ENCODE measurements at places on chromosomes 5 and 9. TPM values are rescaled to one million over a fixed set of nuclear protein-coding genes. Genes with fewer than 3 reads are reported as not detected.

Gene CATSPER3
- polyA plus RNA-seq: 1.4 TPM

Gene SLCO6A1
- not detected for polyA plus RNA-seq

Gene ERGIC1
- 125 TPM for polyA plus RNA-seq

Gene S100Z
- 0.29 TPM for polyA plus RNA-seq

Gene WDR38
- 5.5 TPM for polyA plus RNA-seq

Gene IFNA13
- polyA plus RNA-seq: not detected

Gene IL3
- not detected for polyA plus RNA-seq

Gene FUBP3
- 63.0 TPM for polyA plus RNA-seq

Gene GABRA6
- not detected for polyA plus RNA-seq

Gene TMEM252
- 2.5 TPM for polyA plus RNA-seq

GRCh38 chr5:174292348-174292747 is 246.8 kb downstream of the NSG2 start:
- no peak for DNase-seq

GRCh38 chr5:158606233-158606632 is 493.5 kb downstream of the EBF1 start:
- no peak for DNase-seq

DNA sequence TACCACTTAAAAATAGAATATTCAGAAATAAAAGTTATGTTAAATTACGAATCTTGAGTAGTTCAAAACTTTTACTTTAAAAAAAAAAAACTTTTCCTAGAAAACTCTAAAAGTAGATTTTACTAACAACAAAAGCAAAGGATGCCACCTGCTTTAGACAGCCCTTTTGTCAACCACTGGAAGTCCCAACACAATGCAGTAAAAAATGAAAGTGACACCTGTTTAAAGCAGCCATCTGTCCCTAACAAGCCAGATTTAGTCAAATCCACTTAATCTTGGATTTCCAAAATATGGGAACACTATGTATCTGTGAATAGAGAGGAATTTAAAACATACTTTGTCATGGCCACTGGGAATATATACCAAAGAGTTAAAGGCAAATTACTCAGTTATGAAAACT is 3.8 kb downstream of the RFX3 start:
- no peak for DNase-seq

DNA sequence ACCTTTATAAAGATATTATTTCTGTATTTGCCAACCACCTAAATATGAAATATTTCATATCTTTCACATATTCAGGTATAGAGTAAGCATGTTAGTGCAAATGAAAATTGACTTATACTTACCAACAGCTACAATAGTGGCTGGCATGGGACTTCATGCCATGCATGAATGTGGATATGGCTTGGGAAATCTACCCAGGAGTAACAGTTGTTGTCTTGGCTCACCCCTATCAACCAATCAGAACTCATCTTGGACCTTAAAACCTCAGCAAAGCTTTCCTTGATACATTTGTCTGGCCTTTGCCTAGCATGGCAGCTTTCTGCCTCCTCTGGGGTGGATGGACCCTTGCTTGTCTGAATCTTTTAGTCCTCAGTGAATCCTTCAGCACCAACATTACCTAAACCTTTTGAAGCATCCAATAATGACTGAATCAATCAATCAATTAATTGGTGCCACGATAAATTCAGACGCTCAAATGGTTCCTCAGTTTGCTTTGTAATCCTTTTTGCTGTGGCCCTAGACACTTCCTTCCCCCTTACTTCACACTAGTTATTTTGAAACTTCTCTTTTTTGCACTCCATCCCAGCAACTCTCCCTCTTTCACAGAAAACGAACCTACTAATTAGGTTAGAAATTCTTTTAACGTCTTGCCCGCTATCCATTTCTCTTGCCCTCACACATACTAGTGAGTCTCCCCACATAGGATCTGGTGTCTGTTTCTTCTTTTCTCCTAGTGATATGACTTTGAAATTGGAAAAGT is 132.3 kb upstream of the ZNF608 start:
- DNase-seq: no peak

- no peak for DNase-seq
These were observed 77.8 kb downstream of the ERBIN start for GRCh38 chr5:66004216-66004615.

GRCh38 chr5:77170-77501 is 14.8 kb upstream of the PLEKHG4B start:
- no peak for DNase-seq

GRCh38 chr5:76450054-76450453 is 47.0 kb downstream of the IQGAP2 start:
- no peak for DNase-seq

GRCh38 chr9:105700668-105701067 is 6.3 kb downstream of the TMEM38B start:
- no peak for DNase-seq

DNA sequence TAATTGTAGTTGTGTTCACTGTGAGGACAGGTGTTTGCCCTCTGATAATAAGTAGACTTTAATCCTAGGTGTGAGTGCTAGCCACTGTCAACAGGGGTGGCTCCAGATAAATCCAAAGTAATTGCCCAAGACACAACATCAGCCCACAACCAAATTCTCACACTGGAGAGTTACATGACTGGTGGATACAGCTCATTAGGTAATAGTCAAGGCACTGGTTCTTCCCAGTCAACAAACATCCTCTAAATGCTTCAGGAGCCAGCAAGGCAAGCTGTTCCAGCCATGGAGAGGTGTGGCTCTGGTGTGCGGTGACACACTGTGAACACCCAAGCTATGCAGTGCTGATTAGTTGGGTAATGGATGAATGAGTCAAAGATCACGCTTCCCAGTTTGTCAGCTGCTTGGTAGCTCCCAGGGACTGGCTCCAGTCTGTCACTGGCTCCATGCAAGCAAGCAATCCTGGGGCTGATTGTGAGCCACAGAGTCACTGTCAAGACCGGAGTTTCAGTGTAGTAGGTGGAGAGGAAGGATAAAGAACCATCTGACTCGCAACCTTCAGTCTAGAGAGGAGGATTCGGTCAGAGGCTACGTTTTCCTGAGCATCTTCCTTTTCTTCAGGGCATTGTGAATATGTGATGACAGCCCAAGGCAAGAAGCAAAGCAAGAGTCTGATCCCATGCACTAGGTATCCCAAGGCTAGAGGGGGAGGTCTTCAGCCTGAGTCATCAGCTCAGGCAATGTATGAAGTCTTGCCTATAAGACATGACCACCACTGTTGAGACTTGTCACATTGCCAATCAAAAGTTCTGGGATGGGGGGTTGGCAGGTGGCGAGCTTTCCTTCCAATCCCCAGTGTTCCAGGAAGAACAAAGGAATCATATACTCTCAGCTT is 63.1 kb downstream of the UGCG start:
- DNase-seq: peak; percentile 56

- DNase-seq: no peak
These were observed 3.5 kb downstream of the FOXB2 start for GRCh38 chr9:77022783-77023440.

DNA sequence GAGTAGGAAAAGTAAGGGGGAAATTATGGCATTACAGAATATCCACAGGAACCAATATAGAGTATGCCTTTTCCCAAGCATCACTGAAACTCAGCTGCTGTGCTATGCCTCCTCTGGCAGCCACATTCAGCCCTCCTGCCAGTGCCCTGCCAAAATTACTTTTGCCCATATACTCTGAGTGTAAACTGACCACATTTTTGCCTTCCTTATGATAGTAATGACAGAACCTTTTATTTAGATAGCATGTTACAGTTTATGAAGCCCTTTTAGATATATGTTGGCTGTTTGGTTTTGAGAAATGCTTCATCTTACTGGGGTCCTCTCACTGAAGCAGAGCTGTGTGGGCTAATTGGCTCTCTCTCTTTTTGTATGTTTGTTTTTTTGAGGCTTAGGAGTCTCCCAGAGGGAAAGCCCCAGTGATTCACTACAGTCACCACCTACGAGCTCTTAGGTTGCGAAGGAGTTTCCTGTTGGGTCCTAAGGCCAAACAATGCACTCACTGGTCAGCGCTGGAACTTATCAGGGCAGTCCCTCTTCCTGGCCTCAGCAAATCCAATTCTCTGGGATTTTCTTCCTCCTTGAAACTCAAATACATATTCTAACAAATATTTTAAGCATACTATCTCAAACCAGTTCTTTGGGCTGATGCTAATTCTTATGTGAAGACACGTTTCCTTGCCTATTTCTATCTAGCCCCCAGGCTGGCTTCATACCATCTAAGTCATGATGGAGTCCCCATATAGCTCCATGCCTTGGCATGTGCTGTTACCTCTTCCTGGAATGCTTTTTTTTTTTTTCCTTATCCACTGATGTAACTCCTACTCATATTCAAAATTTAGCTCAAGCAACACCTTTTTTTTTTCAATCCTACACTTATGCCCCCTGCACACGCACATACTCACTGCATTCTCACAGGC is 3.7 kb downstream of the PHF24 start:
- DNase-seq: no peak

DNA sequence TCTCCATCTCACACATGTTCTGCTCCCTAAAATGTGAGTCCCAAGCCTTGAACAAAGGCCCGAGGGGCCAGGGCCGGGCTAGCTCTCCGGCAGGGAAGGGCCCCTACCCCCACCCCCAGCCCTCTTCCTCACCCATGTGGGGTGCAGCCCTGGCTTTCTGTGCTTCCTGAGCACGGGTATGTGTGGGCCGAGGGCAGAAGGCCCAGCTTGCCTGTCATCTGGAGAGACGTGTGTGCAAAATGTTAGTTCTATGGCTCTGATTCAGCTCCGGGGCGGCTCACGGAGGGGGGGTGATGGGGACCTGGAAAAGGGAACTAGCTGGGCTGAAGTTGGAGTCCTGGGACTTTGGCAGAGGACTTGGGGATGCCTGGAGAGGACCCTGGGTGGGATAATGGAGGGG is 90.3 kb upstream of the ARAP3 start:
- no peak for DNase-seq

DNA sequence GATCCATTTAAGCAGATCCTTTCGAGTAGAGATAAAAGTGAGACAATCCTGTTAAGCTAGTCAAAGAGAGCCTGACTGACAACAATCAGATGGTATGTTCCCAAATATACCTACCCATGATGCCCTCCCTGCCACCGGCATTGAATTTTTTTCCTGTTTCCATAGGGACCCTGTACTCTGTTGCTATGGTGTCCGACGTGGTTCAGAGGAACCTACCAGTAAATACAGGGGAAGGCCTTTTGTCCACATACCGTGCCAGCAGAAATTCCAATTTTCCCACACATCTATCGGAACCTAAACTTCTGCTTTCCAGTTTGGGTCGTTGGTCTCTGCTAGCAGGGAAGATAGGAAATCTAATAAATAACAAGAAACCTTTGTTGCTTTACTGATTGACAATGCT is 64.7 kb downstream of the MEGF10 start:
- DNase-seq: no peak
